ENCODE measurements at places on chromosomes 3 and 15. TPM values are rescaled to one million over a fixed set of nuclear protein-coding genes. Genes with fewer than 3 reads are reported as not detected.
A peak's percentile ranks its signal among the peaks of the same experiment; 100 is the strongest.

GRCh38 chr15:40985541-40986330 lies 32.5 kb downstream of the CHAC1 start:
- no peak for DNase-seq

The PPM1L gene
- 18.5 TPM for total RNA-seq

DNA sequence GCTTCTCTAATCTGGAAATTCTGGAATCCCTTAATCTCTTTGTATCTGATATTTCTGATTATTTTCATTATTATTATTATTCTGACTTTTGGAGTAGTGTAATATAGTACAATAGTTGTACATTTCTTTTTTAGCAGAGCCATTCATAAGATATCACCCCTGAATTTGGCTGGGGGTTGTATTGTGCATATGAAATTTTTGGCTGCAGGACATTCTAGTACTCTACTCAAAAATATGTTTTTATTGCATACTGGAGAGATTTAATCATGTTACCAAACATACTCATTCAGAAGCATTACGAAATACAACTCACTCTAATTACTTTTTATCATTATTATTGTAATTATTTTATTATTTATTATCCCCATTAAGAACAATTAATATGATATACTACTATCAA lies 589.7 kb upstream of the KCNMB2 start:
- DNase-seq: no peak

The FGD5 gene
- 21.9 TPM for total RNA-seq

The LSAMP gene
- 69.4 TPM for total RNA-seq

DNA sequence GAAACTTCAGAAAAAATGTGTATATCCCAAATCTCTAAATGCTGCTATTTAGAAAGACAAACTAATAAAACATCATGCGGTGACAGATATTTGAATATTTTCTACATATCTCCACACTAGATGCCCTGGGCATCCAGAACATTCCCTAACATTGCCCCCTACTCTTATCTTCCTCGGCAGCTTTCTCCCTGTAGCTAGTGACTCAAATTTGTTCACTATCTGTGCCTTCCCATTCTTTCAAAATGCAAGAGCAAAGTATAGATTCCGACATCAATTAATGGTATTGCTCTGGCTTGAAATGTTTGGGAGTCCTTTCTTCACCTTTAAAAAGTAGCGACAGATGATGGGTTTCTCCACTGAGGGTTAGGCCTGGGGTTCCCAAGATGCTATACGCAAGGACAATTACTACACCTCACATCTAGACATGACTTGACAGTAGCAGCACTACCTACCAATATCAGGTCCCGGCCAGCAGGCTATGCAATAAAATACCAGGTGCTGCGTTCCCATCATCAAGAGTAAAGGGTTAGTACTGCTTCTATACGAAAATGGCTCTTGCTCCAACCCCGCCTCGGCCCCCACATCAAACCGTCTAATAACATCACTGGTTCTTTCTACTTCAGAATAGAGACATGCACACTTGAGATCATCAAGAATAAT lies 631 bp downstream of the UBR1 start:
- DNase-seq: no peak

DNA sequence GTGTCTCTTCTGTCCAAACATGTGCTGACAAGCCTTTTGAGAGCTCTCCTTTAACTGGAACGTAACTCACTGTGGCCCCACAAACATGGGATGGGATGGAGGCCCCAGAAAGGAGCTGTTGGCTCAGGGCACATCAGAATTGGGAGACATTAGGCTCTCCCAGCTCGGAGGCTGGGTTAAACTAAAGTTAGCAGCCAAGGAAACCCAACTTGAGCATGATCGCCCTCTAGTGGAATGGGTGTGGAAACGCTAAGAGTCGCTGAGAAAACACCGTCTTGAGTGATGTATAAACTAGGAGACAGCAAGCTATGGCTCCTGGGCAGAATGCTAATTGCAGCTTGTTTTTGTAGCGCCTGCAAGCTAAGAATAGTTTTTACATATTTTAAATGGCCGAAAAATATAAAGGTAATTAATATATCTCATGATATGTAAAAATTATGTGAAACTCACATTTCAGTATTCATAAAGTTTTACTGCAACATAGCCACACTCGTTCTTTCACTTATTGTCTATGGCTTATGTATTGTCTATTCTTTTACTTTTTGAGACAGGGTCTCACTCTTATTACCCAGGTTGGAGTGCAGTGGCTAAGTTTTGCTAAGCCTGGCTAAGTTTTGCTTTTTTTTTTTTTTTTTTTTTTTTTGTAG lies 138.8 kb upstream of the HACD2 start:
- DNase-seq: peak; percentile 57

GRCh38 chr3:50303013-50303815 lies at the start of gene HYAL1:
Gene HYAL1 (minus strand): TSS chr3:50303574. CDS start chr3:50302956, 618 bp downstream.
- DNase-seq: no peak

DNA sequence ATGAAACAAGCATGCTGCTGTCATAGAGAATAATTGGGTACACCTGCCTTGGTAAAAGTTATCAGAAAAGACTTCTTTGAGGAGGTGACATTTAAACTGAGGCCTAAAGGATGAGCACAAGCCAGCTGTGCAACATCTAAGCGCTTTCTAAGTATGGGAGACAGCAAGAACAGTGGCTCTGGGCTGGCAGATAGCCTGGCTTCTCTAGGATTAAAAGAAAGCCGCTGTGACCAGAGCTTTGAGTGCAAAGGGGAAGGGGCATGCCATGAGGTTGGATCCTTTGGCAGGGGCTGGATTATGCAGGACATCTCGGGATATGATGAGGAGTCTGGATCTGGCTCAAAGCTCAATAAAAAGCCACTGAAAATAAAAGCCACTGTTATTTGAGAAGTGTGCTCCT lies 99.2 kb downstream of the FBN1 start:
- DNase-seq: no peak

The UROC1 gene
- total RNA-seq: 0.06 TPM

DNA sequence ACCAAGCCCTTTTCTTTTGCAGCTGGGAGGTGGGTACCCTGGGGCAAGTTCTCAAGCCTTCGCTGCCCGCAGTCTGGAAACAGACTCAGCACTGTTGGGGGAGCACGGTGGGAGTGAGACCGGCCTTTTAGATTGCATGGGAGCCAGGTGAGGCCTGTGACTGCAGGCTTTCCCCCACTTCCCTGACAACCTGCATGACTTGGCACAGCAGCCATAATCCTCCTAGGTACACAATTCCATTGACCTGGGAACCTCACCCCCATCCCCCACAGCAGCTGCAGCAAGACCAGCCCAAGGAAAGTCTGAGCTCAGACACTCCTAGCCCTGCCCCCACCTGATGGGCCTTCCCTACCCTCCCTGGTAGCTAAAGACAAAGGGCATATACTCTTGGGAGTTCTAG lies 52.2 kb upstream of the CCDC80 start:
- DNase-seq: no peak

DNA sequence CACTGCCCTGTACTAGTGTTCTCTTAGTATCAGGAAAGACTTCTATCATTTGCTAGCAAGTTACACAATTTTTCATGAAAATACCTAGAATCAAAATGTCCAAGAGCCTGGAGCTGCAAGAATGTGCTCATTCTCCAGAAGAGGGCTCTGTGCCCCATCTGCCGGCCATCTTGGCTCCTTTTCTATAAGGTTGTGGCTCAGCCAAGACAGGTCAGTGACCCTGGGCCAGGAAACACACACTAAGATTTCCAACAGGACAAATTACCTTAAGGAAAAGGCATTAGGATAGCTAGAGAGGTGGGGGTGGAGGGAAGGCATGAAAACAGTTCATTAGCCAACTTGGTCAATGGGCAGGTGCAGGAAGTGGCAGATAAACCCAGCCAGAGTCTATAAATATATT lies 20.7 kb downstream of the TIMP4 start:
- DNase-seq: peak; percentile 16

The ZNF106 gene
- 66.9 TPM for total RNA-seq

The CHRNA5 gene
- 0.99 TPM for total RNA-seq

- DNase-seq: no peak
Measured at GRCh38 chr15:35657679-35658311, 111.8 kb upstream of the DPH6 start.

The FAM227B gene
- 8.3 TPM for total RNA-seq

DNA sequence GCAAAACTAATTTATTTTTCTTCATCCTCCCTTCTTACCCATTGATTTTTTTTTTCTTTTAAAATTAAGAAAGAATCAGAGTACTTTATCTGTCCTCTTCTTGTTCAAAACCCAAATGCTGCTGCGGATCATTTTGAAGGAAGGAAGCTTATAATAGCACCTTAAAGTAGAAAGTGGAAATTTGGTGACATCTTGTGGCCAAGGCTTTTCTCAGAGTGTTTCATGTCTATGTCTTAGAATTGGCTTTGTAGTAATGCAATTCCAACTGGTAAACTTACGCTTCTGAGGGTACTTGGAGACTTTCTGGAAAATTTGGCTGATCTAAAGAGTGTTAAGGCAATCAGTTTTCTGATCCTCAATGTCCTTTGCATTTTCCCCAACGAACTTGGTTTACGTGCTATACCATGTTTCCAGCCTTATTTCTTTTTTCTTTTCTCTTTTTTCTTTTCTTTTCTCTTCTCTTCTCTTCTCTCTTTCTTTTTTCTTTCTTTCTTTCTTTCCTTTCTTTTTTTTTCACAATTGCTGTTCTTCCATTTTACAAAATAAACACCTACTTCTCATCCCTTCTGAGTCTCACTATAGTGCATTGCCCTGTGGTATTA lies 30.7 kb downstream of the C3orf38 start:
- DNase-seq: no peak

DNA sequence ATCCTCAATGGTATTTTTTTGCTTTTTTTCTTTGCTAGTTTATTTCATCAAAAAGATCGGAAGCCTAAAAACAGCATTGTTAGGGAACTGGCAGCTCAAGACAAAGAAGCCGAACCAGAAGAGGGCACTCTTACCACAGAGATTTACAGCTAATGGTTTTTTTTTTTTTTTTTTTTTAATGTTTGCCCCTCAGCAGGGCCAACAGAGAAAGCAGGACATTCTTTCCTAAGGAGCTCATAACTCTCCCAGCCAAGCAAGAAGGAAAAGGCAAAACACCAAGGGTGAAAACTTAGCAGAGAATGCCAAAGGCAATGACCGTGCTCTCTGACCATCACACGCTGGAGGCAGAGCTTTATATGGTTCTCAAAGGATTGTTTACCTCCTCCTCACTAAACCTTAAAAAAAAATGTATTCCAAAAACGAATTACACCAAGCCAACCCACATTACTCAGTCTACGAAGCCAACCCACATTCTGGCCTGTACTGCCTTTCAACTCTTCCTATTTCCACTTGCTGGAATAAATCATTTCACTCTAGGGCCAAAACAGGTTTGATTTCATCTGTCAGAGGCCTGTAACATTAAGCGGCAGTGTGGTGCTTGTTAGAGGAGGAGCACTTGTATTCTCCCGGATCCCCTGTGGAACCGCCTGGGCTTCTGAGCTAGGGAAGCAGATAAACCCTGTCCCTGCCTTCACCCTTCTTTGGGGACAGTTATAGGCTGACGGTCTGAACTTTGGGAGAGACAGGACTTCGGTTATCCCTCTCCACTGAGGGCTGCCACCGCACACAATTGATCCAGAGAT lies 35.6 kb upstream of the GYG1 start:
- no peak for DNase-seq

- no peak for DNase-seq
Measured at GRCh38 chr3:186477876-186478275, 66.3 kb downstream of the CRYGS start.

- DNase-seq: no peak
Measured at GRCh38 chr3:171699601-171700000, 110.7 kb downstream of the PLD1 start.

GRCh38 chr3:70829092-70829491 lies 516.7 kb upstream of the MDFIC2 start:
- DNase-seq: no peak

The GOLGA8S gene
- 1.1 TPM for total RNA-seq

The IGSF11 gene
- total RNA-seq: 41.7 TPM

- no peak for DNase-seq
Measured at GRCh38 chr3:149247929-149248691, 26.5 kb upstream of the CP start.

- DNase-seq: peak; percentile 25
Measured at GRCh38 chr3:87792534-87793336, 266.1 kb downstream of the CGGBP1 start.

DNA sequence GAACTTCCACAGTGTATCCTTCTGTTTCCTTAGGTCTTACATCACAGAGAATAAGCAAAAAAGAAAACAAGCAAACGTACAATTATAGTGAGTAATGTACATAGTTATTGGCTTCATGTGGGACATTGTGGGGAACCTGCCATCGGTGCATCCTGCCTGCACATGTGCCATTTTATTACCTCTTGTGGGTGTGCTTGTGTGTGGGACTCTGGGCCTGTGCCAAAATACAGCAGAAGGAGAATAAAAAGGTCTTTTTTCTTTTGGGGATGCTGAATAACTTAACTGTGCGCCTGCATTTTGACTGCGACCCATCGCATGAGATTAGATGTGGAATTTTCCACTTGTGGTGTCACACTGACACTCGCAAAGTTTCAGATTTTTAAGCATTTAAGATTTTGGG lies 169.6 kb upstream of the DCBLD2 start:
- DNase-seq: no peak

- DNase-seq: no peak
Measured at GRCh38 chr15:30882849-30883433, 20.8 kb upstream of the FAN1 start.

- DNase-seq: no peak
Measured at GRCh38 chr15:52794665-52795463, 4.7 kb upstream of the ONECUT1 start.

- DNase-seq: no peak
Measured at GRCh38 chr3:105360003-105360402, 6.7 kb upstream of the ALCAM start.

DNA sequence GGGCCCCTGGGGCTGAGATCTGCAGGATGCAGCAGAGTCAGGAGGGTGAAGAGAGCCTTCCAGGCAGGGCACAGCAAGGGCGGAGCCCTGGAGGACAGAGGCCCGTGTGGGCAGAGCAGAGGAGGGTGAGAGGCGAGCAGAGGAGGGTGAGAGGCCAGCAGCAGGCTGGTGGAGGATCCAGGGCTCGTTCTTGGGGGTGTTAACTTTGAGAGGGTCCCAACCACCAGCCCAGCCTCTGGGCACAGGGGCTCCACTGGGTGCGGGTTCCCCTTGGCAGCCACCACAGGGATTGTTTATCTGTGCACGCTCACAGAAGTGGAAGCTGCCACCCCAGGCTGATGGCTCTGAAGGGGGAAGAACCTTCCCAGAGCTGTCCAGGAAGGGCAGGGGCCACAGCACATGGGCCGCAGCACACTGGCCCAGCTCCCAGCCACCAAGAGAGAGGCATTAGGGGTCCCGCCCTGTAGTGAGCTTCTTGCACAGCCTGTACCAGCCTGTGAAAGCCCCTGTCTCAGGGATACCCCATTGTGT lies 9.3 kb upstream of the PLXND1 start:
- no peak for DNase-seq

- no peak for DNase-seq
Measured at GRCh38 chr15:43251871-43252250, 14.9 kb downstream of the TGM5 start.

The LINGO1 gene
- 34.0 TPM for total RNA-seq
